ENCODE measurements at places on chromosomes 5 and 9. TPM values are rescaled to one million over a fixed set of nuclear protein-coding genes. Genes with fewer than 3 reads are reported as not detected.

DNA sequence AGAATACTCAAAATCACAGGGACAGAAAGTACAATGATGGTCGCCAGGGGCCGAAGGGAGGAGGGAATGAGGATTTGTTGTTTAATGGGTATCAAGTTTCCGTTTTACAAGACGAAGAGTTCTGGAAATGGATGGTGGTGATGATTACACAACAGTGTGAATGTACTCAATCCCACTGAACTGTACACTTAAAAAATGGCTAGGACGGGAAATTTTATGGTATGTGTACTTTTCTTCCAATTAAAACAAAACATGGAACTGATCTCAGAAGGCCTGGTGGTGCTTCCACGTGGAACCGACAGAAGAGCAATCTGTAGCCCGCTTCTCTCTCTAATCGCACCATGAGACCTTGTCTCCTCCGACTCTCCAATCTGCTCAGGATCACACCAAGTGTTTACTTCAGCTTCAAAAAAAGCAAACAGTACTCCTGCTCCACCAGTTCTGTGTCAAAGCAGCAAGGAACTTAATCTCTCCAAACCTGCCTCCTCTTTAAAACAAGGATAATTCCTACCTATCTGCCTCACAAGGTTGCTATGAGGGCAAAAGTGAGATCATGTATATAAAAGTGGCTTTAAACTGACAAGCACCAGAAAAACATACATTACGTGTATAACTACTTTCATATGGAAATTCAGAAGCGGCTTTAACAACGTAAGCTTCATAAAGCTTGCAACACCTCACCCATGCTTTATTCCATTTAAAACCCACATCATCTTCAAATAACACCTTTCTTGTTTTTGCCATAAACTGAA, 2.1 kb downstream of the ECPAS start:
- no peak for ATAC-seq

DNA sequence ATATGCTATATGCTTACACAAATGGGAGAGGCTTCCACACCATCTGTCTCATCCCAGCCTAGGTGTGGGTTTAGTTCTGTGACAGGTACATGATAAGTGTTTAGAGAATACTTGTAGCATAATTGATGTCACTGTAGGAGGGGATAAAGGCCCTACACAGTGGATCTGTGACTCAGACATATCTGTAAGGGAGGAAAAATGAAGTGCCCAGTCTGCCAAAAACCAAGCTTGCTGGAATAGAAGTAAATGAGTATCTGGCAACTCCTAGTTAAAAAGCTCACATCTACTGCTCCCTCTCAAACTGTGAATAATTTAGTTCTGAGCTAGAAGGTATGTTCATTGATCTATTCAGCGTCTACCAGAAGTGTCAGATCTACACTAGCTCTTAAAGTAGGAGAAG, 38.9 kb upstream of the FAM174A start:
- ATAC-seq, result no peak

DNA sequence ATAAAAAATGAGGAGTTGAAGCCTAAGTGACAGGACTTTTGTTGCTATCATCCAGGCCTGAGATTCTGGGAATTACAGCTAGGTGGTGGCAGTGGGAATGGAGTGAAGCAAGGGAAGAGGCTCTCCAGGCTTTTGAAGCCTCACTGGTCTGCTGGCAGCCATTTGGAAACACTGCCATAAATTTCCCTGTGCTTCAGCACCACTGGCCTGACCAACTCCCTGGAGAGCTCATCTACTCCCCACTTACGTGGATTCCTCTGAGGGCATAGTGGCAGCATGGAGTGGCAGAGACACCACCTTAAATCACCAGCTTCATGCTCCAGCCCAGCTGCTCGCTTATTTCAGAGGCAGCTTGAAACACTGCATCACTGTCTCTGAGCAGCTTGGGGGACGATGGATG, 518.2 kb downstream of the TLR4 start:
- no peak for ATAC-seq

GRCh38 chr9:124784509-124784908, 7.6 kb downstream of the OLFML2A start:
- ATAC-seq, result peak; percentile 63

DNA sequence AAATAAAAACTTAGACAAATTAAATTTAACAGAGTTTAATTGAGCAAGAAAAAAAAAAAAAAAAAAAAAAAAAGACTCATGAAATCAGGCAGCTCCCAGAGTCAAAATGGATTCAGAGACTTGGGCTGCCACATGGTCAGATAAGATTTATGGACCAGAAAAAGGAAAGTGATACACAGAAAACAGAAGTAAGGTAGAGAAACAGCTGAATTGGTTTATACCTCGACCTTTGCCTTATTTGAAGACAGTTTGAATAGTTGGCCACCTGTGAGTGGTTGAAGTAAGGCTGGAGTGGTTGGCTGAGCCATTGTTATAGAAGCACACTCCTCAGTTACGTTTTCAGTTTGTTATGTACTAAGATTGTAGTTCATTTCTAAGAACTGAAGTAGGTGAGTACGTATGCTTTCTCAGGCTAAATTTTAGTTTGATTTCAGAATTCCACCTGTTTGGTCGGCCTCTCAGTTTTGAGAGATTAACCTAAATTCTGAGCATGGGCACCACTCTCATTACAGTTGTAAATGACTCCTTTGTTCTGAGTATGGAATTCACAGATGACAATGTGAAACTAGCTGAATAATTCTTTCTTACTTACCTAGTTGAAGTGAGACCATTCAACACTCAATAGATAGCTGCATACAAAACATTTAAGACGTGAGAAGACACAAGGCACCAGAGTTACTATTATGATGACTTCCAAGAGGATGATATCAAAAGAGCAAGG, 149.0 kb downstream of the AOPEP start:
- ATAC-seq, result no peak

DNA sequence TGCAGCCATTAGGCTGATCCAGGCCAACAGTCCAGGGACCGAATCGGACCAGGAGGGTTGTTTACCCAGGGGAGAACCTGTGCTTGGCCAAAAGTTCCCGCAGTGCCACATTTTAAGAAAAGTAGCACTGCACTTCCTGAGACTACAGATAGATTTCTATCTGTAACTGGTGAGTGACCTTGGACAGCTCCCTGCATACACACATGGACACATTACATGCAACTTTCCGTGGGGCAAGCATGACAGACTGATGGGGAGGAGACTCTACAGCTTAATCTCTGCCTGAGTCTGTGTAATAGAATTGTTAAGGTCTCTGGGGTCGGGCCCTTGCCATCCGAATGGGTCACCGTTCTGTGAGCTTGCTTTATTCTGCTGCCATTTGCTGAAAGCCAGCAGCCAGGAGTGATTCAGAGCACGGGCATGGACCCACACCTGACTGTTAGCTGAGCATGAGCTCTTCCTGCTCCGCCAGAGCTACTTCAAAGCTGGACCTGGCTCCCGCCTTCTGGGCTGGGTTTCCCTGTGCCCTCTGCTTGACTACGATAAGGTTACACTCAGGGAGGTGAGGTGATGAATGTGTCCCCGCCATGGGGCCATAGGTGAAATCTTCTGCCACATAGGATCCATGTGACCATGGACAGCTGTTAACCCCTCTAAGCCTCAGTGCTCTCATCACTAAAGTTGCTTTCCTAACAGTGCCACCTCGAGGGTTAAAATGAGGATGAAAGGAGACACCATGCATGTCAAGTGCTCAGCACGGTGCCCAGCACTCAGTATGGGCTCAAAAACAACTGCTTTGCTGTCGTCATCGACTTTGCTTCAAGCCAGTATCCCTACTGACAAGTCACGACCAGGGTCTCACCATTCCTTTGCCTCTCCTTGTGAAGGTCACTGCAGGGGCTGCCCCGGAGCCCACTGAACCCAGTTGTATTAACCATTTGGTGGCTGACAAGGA, 200.0 kb downstream of the MELK start:
- no peak for ATAC-seq

The LCN1 gene
- total RNA-seq, result not detected

DNA sequence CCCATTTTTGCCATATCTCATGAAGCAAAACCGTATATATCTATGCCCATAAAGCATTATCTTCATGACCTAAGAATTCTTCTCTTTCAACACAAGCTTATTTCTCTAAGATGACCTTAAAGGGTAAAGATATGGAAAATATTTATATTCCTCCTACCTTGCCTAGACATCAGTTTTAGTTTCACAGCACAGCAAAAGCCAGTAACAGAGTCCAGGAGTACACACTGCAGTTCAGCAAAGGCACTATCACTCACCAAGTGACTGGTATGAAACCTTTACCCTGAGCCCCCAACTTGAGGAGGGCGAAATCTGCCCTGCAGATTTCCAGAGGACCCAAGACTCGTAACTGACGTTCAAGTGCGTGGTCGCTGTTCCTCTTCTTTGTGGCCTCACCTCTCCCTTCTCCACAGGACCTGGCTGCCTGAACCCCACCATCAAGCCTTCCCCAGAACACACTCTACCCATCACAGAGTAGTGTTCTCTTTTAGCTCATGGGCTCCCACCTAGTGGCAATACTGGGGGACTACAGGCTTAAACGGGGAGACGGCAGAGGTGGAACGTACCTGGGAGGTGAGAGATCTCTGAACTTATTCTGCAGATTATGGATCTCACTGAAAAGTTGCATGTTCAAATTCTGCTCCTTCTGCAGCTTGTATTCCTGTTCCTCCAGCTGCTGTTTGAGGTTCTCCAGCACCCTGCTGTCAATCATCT, 141.0 kb downstream of the CDK5RAP2 start:
- ATAC-seq, result no peak

DNA sequence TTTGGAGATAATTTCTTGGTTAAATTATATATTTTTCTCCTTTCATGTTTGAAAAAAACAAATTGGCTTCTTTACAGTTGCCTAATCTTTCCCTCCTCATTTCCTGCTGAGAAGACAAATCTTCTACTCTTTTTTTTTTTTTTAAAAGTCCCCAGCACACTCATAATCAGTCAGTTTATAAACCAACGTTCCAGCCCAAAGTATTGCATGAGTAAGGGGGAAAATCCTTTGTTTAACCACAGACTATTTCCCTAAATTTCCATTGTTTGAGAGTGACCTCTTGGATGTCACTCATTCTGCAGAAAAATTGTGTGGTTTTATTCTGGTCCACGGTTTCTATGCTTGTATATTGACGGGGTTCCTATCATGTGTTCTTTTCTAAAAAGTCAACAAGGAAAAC, 55.1 kb upstream of the TLR4 start:
- ATAC-seq, result no peak

The TRIP13 gene
- 1.2 TPM for total RNA-seq

- ATAC-seq, result no peak
Measured at GRCh38 chr5:133994990-133995333, 9.8 kb downstream of the VDAC1 start.

GRCh38 chr5:179816796-179817469, 3.8 kb upstream of the SQSTM1 start:
- no peak for ATAC-seq

The PAEP gene
- total RNA-seq, result not detected

GRCh38 chr9:37960631-37961030, 56.7 kb upstream of the SLC25A51 start:
- ATAC-seq, result no peak

The TPPP gene
- total RNA-seq, result 28.6 TPM

DNA sequence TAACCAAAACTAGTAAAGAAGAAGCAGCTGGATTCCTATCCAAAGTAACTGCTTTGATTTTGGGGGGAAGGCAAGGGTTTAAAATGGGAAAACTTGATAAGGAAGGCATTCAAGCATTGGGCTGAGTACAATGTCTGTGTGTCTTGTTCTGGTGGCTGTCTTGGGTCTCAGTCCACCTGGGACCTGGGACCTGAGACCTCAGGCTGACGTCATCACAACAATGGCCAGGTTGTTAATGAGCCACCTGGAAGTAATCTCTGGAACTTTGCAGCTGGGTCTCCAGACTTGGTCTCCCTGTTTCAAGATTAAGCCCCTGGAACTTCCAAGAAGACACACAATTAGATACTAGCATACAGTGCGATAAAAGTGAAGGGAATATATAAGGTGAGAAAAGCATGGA, 157.5 kb downstream of the PIK3R1 start:
- no peak for ATAC-seq

The ZNF483 gene
- total RNA-seq, result 27.1 TPM

The GARIN3 gene
- total RNA-seq, result not detected

The SERF1A gene
- 2.7 TPM for total RNA-seq

- no peak for ATAC-seq
Measured at GRCh38 chr9:93231121-93231694, 47.3 kb downstream of the WNK2 start.

- ATAC-seq, result no peak
Measured at GRCh38 chr5:93236807-93237421, 344.1 kb downstream of the NR2F1-AS1 start.

The SPINK7 gene
- total RNA-seq, result not detected

The NXNL2 gene
- total RNA-seq, result 3.1 TPM

The MARVELD2 gene
- 2.2 TPM for total RNA-seq

The TMED9 gene
- total RNA-seq, result 77.0 TPM
